Osteoblast (primary cell): ENCODE measurements at places on chromosomes 11 and 22.

DNA sequence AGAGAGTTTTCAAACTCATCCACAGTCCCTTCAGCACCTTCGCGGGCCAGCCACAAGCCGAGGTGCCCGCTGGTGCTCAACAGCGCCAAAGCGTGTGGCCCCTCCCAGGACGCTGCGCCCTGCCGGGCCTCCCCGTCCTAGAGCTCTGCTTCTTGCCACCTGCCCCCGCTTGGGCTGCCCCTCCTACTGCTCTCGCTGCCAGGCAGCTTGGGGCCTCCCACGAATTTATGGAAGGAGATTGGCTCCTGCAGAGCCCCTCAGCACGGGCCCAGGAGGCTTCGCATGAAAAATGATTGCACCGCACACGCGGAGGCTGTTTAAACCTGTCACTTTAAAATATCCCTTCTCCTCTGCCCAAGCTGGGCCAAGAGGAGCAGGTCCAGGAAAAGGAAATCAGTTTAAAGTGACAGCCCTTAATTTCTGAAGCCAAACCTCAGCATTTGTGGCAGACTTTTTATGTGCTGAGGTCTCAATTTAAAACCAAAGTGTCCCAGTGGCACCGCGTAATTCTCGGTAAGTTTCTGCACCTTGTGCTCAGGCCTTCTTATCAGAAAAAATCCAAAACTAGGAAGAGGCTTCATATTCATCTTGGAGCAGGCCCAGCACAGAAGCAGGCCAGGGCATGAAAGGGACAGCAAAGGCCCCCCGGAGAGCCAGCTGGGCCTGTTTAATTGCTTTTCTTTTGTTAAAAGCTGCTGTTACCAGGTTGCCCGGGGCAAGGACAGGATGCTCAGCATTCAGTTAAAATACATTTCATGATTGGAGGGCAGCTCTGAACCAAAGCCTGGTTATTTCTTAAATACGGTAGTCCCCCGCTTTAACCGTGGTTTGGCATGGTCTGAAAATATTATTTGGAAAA, 303.6 kb downstream of the OPCML start:
- DNase-seq, result no peak

GRCh38 chr11:12420706-12421105, 43.3 kb downstream of the PARVA start:
- no peak for DNase-seq

DNA sequence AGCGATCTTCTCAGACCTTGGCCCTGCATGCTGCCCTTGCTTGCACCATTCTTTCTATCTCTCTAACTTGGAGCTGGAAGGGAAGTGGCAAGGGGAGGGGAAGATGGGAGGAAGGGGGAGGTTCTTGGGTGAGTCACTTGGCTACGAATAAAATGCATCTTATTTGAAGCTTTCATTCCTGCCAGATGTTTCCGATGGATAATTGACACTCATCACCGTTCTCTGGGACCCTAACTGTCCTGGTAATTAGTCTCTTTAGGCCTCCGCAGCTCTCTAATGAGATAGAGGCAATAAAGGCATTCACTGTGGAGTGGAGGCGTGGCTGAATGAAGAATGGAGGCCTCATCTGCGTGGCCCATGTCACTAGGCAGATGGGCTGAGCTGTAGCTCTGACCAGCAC, 960.1 kb downstream of the NTM start:
- peak; percentile 34 for DNase-seq

DNA sequence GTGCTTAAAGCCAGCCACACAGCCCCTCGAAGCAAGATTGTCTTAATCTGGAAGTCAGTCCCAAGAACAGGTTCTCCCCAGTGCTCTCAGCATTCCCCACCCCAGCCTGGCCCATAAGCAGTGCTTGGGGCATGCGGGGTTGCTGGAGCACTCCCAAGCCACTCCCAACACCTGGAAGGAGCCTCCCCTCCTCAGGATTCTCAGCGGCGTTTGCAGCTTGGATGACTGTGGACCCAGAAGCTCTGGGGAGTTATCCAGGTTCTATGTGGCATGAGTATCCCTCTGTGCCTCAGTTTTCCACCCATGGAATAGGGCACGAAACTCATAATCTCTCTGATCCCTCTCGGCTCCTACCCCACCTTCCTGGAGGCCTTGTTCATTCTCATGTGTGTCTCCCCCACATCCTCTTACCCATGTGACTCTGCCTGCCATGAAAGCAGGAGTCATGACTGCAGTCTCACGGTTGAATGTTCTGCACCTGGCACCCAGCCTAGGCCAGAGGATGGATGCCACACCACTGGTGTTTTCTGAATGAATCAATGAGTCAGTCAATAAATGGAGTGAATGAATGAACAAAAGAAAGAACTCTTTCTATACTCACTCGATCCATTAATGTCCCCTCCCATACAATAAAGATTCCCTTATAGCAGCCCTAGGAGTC, 33.4 kb upstream of the WNT7B start:
- peak; percentile 96 for DNase-seq
